ENCODE measurements at places on chromosomes 7 and 10. TPM values are rescaled to one million over a fixed set of nuclear protein-coding genes. Genes with fewer than 3 reads are reported as not detected.

DNA sequence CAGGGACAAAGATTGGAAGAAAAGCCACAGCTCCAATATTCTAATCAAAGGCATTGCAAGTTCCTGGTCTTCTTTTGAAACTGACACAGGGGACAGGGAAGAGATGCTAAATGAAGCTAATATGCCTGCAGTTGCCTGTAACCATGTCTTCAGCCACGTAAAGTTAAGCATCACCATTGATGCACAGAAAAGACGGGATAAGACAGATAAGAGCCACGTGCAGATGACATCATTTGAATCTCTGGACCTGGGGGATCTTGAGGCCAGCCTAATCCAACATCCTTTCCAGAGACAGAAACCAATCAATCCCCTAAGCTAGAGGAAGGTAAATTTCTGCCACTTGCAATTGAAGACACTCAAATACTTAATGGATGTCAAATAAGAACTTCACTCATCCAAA is 93.4 kb downstream of the PIP4K2A start:
- no peak for DNase-seq

DNA sequence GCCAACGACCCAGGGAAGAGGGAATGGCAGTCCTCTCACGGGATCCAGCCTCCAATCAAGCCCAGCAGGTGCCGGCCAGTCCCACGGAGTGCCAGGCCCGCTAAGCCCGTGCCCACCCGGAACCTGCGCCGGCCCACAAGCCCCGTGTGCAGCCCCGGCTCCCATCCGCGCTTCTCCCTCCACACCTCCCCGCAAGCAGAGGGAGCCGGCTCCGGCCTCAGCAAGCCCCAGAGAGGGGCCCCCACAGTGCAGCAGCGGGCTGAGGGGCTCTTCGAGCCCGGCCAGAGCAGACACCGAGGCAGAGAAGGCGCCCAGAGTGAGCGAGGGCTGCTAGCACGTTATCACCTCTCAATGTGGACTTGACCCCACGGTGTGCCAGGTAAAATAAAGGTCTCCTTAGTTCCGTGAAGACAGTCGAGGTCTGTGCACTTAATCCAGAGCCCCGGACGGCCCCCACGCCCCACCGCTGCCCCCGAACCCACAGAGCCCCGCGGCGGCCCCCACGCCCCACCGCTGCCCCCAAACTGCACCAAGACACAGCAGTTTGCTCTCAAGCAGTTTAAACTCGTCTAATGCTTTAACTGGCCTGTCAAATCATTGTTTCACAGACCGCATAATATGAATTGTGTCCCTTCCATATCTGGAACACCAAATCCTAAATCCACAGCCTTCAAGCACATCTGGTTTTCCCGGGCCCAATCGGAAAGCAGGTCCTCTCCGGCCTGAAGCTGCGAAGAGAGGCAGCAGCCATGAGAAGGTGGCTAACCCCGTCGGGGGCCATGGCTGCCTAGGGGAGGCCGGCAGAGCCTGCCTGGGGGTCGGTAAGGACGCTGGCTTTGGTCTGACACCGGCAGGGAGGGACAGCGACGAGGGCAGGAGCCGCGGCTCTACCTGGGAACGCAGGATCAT is 307.8 kb downstream of the PTPRN2 start:
- DNase-seq: no peak

Gene PPP1R17
- total RNA-seq: not detected

Gene CTAGE6
- total RNA-seq: 9.3 TPM

Gene INSYN2A
- total RNA-seq: 4.4 TPM

All from stomach (tissue), 19 donors.